HFF-Myc (cell line): ENCODE measurements at places on chromosomes 7 and 10.

DNA sequence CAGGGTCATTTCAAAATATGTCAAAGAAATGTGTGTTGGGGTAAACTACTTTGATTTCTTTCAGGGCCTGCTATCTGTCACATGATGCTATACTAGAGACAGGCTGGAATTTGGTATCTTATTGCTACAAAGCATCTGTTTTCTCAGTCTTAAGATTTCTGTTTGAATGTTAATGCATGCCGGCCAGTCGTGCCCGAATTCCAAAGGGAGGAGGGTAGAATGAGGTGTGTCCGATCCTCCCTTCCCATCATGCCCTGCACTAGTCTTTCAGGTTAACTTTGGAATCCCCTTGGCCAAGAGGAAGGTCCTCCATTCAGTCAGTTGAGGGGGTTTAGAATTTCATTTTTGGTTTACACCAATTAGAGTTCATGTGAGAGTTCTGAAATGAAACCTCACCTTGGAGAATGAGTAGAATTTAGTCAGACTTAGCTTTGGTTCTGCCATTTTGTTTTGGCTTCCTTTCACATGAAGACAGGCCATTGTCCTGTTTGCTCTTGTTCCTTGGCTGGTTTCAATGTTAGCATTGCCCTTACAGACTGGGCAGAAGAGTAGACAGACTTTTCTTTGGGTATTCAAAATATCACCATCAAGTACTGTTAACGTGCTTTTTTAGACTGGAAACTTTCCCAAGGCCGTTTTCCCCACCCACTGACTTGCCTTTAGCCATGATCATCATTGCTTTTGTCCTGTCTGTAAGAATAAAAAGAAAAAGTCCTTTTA, 95.8 kb downstream of the CAMK1D start:
- no peak for DNase-seq

DNA sequence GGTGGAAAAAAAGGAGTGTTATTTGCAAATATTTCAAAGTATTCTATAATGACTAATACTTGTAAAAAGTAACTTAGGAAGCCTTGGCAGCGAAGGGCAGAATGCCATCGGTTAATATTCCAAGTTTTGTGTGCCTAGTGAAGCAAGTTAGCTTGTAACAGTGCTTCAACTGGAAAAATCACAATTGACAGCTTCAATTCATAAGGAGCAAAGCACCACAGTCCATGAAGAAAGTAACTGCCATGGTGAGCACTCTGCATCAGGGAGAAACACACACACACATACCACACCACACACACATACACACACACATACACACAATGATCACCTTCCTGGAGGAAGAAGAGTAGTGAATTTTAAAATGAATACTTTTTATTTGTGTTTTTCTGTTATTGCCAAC, 298.3 kb downstream of the CNTNAP2 start:
- no peak for DNase-seq

DNA sequence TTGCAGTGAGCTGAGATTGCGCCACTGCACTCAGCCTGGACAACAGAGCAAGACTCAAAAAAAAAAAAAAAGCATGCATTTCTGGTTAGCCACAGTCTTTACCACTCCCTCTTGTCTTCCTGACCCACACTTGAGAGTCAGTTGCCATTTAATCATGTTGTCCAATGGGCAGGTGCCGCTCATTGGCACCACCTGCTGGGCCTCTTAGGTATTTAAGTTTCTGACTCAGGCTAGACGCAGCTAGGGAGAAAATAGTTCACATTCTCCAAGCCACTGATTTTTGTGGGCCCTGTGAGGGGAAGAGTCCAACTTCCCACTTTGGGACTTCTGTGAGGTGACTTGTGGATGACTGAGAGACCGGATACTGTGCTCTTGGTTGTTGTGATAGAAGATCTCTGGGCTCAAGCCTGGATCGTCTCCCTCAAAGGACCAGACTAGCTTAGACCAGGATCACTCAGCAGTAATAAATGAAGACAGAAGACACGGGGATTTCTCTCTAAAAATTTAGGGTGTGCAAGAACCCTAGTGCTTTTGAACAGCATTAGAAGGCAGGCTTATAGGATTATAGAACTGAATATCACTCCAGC, 26.8 kb upstream of the SORCS3 start:
- DNase-seq, result no peak

DNA sequence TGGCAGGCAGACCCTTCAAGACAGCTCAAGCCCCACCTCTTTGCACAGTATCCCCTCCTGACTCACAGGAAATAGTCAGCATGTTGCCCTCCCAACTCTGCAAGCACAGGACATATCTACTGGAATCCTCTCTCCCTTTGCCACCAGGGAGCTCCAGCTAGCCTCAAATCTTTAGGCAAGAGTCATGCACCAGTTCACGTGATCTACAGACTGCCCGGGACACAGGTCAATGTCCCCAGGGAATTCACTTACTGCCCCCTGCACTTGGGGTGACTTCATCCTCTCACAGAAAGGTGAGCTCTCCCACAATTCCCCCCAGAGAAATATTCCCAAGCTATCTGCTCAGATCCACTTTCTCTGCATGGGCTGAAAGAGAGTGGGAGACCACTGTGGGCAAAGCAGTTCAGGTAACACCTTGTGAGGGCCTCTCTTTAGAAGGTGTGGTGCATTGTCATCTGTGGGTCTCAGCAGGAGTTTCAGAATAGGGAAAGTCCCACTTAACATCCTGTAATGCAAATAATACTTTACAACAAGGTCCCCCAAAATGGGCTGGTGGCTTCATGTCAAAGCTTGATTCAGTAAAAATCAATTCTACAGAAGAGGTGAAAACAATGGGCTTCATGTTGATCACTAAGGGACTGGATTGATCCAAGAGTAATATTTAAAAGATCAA, 129.9 kb downstream of the NOC3L start:
- DNase-seq, result no peak

GRCh38 chr10:124109261-124109660, 15.9 kb upstream of the CHST15 start:
- DNase-seq, result no peak

- no peak for DNase-seq
Observed at GRCh38 chr7:8354503-8354902, 78.9 kb upstream of the NXPH1 start.

DNA sequence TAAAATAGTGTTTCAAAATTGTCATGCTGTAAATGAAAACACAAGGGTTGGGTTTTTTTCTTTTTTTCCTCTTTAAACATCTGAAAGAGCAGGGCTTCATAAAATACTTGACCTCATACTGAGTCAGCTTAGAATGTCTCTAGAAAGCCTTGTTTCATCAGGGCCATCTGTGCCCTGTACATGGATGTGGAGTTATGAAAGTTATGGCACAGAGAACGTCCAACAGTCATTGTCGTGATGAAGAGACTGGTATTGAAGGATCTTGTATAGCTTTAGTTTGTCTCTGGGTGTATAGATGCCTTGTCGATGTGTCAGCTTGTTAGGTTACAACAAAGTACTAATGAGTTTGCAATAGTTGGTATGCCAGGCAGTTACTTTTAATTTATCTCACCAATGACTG, 127.3 kb downstream of the FAM204A start:
- DNase-seq, result no peak

DNA sequence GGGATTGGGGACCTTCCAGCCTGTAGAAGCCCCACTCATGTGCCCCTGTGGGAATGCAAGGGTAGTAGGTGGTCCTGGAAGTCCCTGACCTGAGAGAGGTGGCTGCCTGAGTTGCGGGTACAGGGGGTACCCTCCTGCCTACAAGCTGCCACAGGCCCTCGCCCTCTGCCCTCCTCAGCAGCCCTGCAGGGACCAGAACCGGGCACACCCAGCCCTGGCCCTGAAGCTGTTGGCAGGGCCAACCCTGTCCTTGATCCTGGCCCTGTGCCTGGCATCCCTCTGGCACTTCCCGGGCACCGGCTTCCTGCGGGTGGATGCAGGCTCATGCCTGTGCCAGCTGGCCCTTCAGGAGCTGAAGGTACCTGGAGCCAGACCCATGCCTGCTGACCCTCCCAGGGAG, 54.9 kb upstream of the ELN start:
- DNase-seq, result no peak

DNA sequence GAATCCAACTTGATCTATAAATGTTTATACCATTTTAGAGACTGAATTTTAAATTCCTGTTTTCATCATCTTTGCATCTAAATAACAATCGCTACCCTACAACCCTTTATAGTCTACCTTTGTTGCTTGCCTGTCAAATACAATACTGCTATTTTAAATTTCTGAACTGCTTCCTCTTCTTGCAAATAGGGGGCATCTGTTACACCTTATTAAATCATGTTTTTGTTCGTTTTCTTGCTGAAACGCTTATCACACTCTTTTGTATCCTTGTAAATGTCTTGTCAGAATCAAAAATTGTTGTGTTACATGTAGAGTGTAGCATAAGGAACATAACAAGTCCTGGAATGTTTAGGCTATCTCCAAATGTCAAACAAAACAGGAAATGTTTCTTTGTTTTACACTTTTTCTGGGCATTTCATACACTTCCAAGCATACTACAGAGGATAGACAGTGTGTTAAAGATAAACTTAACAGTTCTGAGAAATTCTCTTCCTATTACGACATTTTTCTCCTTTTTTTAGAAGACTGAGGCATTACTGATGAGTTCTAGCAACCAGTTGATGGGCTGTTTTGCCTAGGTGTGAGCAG, 281.3 kb downstream of the GPR158 start:
- no peak for DNase-seq

DNA sequence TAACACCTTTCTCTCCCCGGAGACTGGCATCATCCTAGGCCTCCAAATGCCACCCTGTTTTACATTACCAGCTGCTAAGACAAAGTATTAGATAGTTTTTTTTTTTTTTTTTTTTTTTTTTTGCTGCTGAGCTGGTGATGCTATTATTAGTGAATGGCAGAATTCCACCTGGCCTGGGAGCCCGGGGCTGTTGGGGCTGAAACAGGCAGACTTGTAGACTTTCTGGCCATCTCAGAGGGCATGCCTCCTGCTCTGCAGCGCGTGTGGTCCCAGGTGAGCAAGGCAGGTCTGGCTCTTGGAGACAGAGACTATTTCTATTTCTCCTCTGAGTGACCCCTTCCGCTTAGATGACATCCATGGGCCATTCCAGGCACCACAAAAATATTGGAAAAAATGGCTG, 104.2 kb downstream of the EMX2 start:
- no peak for DNase-seq

DNA sequence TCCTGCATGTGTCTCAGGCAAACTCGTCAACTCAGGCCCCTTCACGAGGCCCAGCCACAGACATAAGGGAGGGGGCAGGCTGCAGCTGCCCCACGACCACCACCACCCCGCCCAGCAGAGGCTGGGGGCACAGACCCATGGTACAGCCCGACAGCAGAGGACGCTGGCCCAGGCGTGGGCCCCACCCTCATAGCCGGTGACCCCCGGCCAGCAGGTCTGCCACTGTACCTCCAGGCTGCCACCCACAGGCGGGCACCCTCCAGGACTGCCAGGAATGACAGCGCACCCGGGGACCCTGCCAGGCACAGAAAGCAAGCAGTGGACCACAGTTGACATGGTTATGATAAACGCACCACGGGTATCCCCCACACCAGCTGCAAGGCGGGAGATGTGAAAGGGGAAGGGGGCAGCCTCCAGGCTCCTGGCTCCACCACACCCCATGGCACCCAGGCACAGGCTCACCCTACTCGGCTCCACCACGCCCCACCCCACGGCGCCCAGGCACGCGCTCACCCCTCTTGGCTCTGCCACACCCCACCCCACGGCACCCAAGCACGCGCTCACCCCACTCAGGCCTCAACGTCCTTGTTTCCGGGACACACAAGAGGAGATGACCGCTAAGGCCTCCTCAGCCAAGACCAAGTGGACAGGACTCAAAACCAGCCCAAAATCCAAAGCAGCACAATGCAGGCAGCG, 135.9 kb downstream of the MAD1L1 start:
- DNase-seq, result no peak

DNA sequence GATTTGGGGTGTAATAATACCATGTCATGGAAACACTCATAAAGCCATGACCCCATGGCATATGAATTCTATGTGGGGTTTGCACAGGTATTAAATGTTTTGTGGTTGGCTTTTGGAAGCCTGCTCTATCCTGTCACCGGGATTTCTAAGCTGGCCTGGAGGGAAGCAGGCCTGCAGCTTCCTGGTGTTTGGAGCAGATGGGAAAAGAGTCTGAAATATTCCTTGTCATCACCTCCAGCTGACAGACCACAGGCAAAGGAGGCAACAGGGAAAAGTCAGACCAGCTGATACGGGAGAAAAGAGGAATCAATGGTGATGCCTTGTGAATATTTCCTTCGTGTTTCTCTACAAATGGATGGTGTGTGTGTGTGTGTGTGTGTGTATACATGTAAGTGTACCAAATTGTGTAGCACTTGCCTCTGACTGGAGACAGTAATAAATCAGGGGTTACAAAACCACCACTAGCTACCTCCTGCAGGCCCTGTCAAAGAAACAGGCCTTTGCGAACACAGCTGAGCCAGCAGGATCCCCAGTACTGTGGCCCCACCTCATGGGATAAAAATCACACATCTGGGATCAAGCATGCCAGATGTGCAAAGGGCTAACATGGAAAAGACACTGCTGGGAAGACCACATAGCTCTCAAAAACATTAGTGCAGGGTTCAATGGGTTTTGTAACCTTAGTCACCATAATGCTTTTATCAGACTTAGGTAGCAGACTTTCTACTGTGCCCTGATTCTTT, 120.8 kb upstream of the HPS1 start:
- DNase-seq, result no peak

DNA sequence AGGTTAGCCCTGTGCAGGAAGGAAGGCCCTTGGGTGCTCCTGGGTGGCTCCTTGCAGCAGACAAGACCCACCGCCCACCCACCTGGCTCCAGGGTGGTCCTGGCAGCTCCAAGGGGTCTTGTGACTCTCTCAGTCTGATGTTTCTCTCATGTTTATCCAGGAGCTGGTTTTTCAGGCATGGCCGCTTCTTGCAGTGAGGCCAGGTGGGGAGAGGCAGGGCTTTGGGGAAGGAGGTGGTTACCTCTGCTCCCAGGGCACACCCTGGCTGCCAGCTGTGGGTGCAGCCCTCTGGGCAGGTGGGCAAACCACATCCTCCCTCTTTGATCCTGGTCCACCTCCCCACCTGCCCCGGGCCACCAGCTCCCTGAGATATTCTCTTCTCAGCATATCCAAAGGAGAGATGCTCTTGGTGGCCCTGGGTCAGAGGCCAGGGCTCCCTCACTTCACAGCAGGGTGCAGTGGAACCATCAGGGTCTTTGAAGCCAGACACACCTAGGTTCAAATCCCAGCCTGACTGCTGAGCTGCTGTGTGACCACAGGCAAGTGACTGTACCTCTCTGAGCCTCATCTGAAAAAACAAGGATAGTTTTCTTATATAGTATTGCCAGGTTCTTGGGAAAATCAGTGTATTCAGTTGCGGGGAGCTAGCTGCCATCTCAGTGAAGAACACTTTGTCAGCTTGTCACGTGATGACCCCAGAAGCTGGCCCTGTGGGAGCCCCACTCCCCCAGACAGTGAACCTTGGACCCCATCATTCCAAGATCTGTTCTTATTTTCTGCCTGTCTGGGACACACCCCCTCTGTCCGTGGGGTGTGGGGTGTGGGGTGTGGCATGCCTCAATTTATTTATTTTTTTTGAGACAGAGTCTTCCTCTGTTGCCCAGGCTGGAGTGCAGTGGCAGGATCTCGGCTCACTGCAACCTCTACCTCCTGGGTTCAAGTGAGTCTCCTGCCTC, 11.5 kb downstream of the GTF2IRD1 start:
- DNase-seq, result no peak
